ENCODE measurements at places on chromosomes 12 and 14.
A peak's percentile ranks its signal among the peaks of the same experiment; 100 is the strongest.

DNA sequence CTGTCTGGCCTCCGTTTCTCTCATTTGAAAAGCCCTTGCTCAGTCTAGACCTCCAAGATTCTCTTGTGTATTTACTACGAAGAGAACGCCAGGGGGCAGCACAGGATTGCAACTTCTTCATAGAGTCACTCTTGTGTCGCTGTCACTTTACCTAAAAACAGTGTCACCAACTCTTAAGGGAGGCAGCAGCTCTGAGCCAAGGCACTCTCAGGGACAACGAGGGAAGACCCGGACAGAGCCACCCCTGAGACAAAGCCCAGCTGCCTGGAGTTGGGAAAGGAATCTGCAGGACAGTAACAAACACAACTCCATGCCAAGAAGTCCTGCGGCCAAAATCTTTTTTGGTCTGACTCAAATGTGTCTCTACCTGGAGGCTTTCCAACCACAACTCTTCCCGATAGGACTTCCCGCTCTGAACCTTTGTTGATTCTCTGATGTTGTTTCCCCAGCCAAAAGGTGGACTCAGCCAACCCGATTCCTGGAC lies 9.6 kb upstream of the RPAP3 start:
- peak; percentile 64 for DNase-seq

GRCh38 chr12:110123919-110124268 lies 263 bp upstream of the IFT81 start:
- no peak for DNase-seq

- no peak for DNase-seq
These were observed 6.4 kb upstream of the CFAP251 start for GRCh38 chr12:121911824-121912585.

DNA sequence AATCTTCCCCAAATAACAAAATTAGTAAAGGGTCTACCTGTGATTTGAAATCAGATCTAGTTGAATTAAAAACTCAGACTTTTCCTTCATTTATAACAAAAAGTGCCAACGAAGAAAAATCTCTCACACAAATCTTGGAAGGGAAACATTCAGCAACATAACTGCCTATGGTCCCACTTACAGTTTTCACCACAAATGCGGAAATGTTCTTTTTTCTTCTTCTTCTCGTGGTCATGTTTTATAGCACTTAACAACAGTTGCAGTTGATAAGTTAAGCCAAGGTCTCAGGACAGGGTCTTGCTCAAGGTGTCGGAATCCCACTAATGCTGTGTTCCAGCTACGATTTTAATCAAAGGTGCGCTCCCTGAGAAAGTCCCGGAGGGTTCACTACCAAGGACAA lies 10.1 kb downstream of the RNASE6 start:
- DNase-seq = no peak

GRCh38 chr12:108193917-108194316 lies 64.8 kb downstream of the WSCD2 start:
- DNase-seq = no peak

DNA sequence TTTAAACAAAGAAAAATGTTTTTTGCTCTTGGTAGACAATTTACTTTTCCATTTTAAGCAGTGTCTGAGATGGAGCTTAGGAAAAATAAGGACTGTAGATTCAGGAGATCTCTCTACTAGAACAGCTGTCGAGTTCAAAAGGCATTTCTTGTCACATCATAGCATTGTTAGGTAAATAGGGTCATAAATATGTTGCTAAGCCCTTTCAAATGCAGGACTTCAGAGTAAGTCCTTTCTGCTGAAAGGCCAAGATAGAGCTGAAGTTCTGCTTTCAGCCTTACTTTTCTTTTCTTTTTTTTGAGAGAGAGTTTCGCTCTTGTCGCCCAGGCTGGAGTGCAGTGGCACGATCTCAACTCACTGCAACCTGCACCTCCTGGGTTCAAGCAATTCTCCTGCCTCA lies 98.2 kb downstream of the SYNE2 start:
- no peak for DNase-seq

GRCh38 chr14:96261772-96262655 lies 6.0 kb downstream of the BDKRB1 start:
- no peak for DNase-seq

- no peak for DNase-seq
These were observed 36.3 kb upstream of the PPP1CC start for GRCh38 chr12:110778833-110779577.

DNA sequence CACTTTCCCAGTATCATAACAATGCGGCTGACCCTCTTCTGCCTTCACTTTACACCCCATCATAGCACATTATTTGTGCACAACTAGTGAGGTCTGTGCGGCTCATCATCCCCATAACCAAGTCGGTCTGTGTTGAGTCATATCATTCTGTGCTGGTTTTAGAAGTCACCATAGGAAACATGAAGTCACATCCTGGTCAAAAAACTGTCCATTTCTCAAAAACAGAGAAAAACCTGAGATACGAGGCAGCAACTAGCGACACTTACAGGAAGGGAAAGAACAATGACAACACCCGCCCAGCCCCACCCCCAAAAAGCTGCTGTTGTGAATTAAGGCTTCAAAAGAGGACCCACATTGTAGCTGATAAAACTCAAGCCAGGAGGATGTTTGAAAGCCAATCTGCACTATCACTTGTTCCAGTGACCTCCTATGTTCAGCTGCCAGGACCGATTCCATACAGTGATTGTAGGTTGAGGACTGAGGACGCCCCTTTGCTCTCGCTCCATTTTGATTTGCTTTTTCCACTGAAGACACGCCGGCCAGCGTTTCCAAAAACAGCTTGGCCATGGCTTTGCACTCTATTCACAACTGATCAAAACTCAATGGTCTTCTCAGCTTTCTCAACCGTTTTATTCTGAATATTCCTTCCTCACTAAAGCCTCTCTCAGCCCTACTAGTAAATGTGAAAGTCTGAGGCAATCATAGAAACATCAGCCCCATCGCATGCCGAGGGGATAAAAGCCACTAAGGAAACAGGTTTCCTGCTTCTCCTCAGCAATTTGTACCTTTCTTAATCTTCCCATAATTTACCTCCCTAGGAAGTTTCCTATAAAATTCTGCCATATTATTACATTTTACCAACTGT lies 87.5 kb downstream of the DUSP16 start:
- no peak for DNase-seq

DNA sequence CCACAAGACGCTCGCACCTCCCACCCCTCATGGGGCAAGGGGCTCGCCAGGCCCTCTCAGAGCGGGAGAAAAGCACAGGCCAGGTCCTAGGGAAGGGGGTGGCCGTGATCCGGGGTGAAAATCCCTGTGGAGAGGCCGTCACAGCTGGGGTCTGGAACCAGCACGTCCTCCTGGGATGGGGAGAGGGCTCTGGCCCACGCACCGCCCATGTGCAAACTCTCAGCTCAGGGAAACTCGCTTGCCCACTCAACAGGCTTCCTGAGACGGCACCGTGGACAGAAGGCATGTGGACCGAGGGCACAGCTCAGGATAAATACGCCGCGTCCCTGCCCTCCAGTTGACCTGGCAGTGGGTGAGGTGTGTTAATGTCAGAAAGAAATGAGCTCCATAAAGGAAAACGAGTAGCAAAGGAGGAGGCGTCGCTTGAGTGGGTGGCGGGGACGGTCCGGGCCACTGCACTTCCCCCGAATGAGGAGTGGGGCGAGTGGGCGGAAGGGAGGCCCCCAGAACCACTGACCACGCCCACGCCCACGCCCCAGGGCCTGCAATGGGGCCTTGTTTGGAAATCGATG lies 57.6 kb upstream of the GALNT9 start:
- DNase-seq = no peak

All from stimulated activated CD8-positive, alpha-beta memory T cell treated with anti-CD3 and anti-CD28 coated beads, Interleukin-7, amount 100 ng/mL, for 1 hour (primary cell).